ENCODE measurements at places on chromosomes 5 and 9. TPM values are rescaled to one million over a fixed set of nuclear protein-coding genes. Genes with fewer than 3 reads are reported as not detected.

The IL31RA gene
- total RNA-seq: 1.6 TPM

The TAS2R1 gene
- total RNA-seq: not detected

The IFNK gene
- not detected for total RNA-seq

The ABLIM3 gene
- 15.9 TPM for total RNA-seq

The RNF183 gene
- not detected for total RNA-seq

The NR5A1 gene
- total RNA-seq: not detected

The MEF2C gene
- 2.4 TPM for total RNA-seq

The NMUR2 gene
- total RNA-seq: not detected

The TLX3 gene
- total RNA-seq: not detected

The BAAT gene
- total RNA-seq: not detected

The INSL4 gene
- not detected for total RNA-seq

The SHB gene
- 15.1 TPM for total RNA-seq

The SLC6A18 gene
- total RNA-seq: not detected

The C9orf50 gene
- not detected for total RNA-seq

The ANKRA2 gene
- total RNA-seq: 41.5 TPM

The PCDHA10 gene
- 0.02 TPM for total RNA-seq

The NLN gene
- 54.7 TPM for total RNA-seq

The ANKRD31 gene
- not detected for total RNA-seq

The LRRTM2 gene
- total RNA-seq: not detected

The COL23A1 gene
- not detected for total RNA-seq

The C9orf153 gene
- total RNA-seq: not detected

The SAXO1 gene
- not detected for total RNA-seq

The HRH2 gene
- 0.88 TPM for total RNA-seq

The AQP7 gene
- total RNA-seq: 0.12 TPM

The ALDH1A1 gene
- total RNA-seq: not detected

The GNPDA1 gene
- 118 TPM for total RNA-seq

The PCDHGC4 gene
- 0.22 TPM for total RNA-seq

The IFNA17 gene
- not detected for total RNA-seq

The WNT8A gene
- not detected for total RNA-seq

The GRAMD2B gene
- 11.2 TPM for total RNA-seq

The MED10 gene
- total RNA-seq: 28.6 TPM

The MAMDC4 gene
- 8.0 TPM for total RNA-seq
